Suprapubic skin (tissue), 4 donors: ENCODE measurements at places on chromosomes 12 and 14. TPM values are rescaled to one million over a fixed set of nuclear protein-coding genes. Genes with fewer than 3 reads are reported as not detected.

DNA sequence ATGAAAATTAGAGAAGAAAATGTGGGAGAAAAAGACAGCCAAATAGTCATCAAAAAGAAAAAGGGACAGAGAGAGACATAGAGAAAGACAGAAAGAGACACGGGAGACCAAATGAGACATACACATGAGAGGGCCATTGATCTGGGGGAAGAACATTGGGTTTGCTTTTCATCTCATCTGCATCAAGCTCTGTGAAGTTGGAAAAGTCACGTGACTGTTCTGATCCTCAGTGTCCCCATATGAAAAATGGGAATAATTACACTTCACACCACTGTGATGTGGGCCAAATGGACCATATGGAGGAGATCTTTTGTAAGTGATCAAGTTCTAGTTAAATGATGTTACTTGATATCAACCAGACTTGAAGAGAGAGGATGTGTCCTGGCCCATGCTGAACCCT lies 147.1 kb upstream of the NRXN3 start:
- no peaks in the 10 kb centered on the region for H3K27me3 ChIP-seq
- DNase-seq, result no peak
- H3K4me3 ChIP-seq, result no peak overlapping the region
- no peaks in the 10 kb centered on the region for H3K4me1 ChIP-seq

Gene KLHL42
- total RNA-seq, result 20.5 TPM

Gene FLVCR2
- 18.4 TPM for total RNA-seq

Gene TSPAN9
- total RNA-seq, result 27.8 TPM

DNA sequence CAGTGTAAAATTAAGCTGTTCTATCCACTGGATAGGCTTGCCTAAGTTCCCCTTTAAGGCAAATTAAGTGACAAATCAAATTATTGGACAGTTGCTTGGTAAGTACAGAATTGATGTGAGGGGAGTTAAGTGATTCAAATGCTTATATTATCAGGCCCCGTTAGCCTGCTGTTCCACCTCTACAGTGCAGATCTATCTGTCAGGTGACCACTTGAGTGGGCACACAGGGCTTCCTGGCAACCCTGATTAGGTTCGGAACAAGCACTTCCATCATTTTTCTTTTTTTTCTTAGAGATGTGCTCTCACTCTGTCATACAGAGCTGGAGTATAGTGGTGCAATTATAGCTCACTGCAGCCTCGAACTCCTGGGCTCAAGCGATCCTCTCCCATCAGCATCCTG lies 453.8 kb downstream of the RAD51B start:
- peaks cover 21% of the 10 kb centered on the region for H3K4me1 ChIP-seq
- no peak overlapping the region for H3K27ac ChIP-seq
- H3K27me3 ChIP-seq, result no peaks in the 10 kb centered on the region
- no peak for DNase-seq
- no peaks in the 10 kb centered on the region for H3K36me3 ChIP-seq

DNA sequence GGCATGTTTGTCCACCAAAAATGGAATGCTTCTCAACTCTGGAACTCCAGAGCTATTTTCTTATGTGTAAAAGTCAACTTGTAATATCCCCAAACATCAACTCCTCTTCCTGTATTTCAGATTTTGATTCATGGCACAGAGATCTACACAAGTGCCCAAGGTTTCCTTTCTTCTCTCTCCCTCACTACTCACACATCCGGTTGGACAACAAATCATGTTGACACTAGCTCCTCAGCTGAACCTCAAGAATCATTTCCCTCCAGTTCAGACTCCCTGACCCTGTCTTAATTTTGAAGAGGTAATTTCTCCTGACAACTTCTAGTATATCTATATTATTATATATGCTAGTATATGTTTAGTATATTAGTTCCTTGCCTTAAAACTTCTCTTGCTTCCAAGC lies 485.4 kb upstream of the CCDC196 start:
- no peak overlapping the region for H3K27ac ChIP-seq
- no peaks in the 10 kb centered on the region for H3K36me3 ChIP-seq
- no peak overlapping the region for H3K4me3 ChIP-seq
- DNase-seq, result no peak
- no peaks in the 10 kb centered on the region for H3K4me1 ChIP-seq

Gene GPRC5A
- 11.0 TPM for total RNA-seq

DNA sequence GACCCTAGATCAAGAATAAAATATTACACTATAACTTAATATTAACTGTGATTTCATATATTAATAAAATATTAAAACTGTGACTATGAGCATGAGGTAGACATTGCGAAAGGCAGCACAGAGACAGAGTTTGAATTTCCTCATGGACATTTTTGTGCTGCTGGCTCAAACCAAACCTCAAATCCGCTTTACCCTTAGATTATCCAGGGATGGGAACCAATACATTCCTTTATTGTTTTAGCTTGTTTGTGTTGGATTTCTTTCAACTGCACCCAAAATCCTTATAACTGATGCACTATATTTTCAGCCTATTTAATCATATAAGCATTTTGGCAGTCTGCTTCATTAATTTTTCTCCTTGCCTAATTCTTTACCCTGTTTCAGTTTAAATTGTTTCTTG lies 436.7 kb downstream of the ATP23 start:
- no peaks in the 10 kb centered on the region for H3K36me3 ChIP-seq
- H3K27ac ChIP-seq, result no peak overlapping the region
- no peaks in the 10 kb centered on the region for H3K4me1 ChIP-seq
- H3K4me3 ChIP-seq, result no peak overlapping the region
- no peak for DNase-seq
- H3K27me3 ChIP-seq, result no peaks in the 10 kb centered on the region

Gene TGFB3
- total RNA-seq, result 3.3 TPM

GRCh38 chr12:63994704-63995103 lies 150.2 kb downstream of the SRGAP1 start:
- no peak overlapping the region for H3K4me3 ChIP-seq
- no peaks in the 10 kb centered on the region for H3K27me3 ChIP-seq
- H3K27ac ChIP-seq, result no peak overlapping the region
- H3K4me1 ChIP-seq, result peaks cover 28% of the 10 kb centered on the region
- no peak for DNase-seq

GRCh38 chr14:92558319-92558718 lies 44.7 kb downstream of the RIN3 start:
- H3K27me3 ChIP-seq, result no peaks in the 10 kb centered on the region
- no peak overlapping the region for H3K27ac ChIP-seq
- no peak overlapping the region for H3K4me3 ChIP-seq
- peaks cover 9% of the 10 kb centered on the region for H3K4me1 ChIP-seq
- no peak for DNase-seq

DNA sequence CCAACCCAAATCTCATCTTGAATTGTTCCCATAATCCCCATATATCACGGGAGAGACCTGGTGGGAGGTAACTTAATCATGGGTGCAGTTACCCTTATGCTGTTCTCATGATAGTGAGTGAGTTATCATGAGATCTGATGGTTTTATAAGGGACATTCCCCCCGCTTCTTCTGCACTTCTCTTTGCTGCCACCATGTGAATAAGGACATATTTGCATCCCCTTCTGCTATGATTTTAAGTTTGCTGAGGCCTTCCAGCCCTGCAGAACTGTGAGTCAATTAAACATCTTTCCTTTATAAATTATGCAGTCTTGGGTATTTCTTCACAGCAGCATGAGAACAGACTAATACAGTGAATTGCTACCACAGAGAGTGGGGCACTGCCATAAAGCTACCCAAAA lies 179.1 kb downstream of the LRIG3 start:
- H3K4me3 ChIP-seq, result no peak overlapping the region
- H3K27me3 ChIP-seq, result no peaks in the 10 kb centered on the region
- DNase-seq, result no peak

DNA sequence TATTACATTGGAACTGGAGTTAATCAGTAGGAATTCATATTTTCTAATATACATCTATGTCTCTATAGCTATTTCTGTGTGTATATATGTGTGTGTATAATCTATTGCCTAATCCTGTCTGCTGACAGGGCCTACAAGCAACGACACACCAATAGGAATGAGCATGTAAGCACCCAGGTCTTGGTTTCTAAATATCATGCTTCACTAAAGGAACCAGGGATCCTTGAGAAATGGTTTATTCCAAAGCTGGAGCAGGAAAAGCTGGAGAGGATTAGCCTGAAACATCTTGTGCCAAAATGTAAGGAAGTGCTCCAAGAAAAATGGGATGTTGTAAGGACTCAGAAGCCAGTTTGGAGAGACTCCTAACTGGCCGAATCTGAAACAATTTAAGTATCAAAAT lies 29.3 kb upstream of the LGALS3 start:
- H3K4me3 ChIP-seq, result no peak overlapping the region
- DNase-seq, result peak; percentile 1
- H3K27me3 ChIP-seq, result no peaks in the 10 kb centered on the region
- peak overlapping the region; percentile 96 for H3K27ac ChIP-seq
- H3K4me1 ChIP-seq, result peaks cover 83% of the 10 kb centered on the region
- H3K36me3 ChIP-seq, result no peaks in the 10 kb centered on the region

Gene MYF5
- total RNA-seq, result not detected
